ENCODE measurements at places on chromosomes 1 and 21.

GRCh38 chr1:19942088-19942487 is 18.7 kb upstream of the PLA2G2E start:
- DNase-seq: no peak

DNA sequence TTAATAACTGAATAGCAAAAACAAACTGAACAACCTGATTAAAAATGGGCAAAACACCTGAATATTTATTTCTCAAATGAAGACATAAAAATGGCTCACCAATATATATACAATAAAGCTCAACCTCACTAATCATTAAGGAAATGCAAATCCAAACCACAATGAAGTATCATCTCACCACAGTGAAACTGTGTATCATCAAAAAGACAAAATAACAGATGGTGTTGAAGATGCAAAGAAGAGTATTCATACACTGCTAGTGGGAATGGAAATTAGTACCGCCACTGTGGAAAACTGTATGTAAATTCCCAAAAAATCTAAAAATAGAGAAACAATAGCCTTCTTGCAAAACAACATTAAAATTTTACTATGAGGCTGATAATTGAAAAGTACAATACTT is 1660.1 kb upstream of the B3GALT2 start:
- DNase-seq: no peak

DNA sequence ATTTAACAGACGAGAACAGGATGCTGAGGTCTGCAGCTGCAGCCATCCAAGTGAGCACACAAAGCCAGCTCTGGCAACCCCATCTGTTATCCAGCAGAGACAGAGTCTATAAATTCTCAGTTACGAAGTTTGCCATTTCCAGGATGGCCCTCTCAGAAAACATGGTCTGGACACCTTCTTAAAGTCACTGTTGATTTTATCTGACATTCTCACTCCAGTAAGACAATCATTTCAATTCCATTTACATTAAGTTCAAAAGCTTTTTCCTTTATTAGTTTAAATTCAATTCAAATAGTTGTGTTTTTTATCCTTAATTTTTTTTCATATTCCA is 125.5 kb downstream of the DMRTB1 start:
- DNase-seq: no peak

- DNase-seq: no peak
Observed at GRCh38 chr1:5505944-5506343, 486.3 kb downstream of the NPHP4 start.

GRCh38 chr1:198245379-198245778 is 88.6 kb downstream of the NEK7 start:
- no peak for DNase-seq

GRCh38 chr1:11628767-11629166 is 25.5 kb downstream of the FBXO2 start:
- no peak for DNase-seq

GRCh38 chr1:160834945-160835565 is 27.6 kb downstream of the CD244 start:
- DNase-seq: no peak

DNA sequence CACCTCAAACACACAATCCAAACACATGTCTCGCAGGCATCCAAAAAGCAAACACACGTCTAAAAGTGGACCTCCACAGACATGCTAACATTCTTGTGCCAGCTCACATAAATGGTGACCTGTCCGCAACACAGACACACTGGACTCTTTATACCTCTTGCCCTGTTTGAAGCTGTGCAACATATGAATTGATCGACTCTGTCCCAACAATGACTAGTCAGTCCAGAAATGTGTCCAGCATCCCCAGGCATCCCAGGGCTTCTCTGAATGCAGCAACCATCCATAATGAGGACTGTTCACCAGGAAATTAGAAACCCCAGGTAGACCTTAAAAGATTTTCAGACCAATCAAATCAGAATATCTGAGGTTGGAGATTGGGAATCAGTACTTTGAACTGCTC is 3.2 kb downstream of the DDR2 start:
- DNase-seq: no peak

- DNase-seq: no peak
Observed at GRCh38 chr1:72283307-72284083, 1.2 kb upstream of the NEGR1 start.

DNA sequence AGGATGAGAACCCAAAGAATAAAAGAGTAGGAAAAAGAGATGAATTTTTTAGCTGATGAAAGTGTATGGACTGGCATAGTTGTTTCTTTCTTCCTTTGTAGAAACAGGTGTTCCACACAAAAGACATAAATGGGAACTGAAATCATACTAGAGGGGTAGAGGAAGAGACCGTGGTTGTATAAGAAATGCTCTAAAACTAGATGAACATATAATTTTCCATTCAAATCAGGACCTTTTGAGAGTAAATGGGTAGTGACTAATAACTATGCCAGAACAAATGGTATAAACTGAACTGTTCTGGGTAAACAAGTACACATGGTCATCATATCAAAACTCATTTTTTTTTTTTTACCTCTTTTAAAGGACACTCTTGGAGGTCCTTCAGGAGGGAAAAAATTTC is 344.2 kb downstream of the VAV3 start:
- no peak for DNase-seq

DNA sequence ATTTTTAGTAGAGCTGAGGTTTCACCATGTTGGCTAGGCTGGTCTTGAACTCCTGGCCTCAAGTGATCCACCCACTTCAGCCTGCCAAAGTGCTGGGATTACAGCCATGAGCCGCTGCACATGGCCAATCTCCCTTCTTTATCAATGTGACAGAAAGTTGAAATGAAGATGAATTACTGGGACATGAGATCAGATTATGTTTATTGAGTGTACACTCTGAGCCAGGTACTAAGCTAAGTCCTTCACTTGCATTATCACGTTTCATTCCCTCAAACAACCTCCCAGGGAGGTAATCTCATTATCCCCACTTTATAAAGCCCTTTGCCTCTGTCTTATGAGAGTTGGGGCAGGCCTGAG is 6.3 kb upstream of the CHI3L2 start:
- DNase-seq: no peak

- no peak for DNase-seq
Observed at GRCh38 chr21:33254766-33255165, 11.4 kb upstream of the IL10RB start.

DNA sequence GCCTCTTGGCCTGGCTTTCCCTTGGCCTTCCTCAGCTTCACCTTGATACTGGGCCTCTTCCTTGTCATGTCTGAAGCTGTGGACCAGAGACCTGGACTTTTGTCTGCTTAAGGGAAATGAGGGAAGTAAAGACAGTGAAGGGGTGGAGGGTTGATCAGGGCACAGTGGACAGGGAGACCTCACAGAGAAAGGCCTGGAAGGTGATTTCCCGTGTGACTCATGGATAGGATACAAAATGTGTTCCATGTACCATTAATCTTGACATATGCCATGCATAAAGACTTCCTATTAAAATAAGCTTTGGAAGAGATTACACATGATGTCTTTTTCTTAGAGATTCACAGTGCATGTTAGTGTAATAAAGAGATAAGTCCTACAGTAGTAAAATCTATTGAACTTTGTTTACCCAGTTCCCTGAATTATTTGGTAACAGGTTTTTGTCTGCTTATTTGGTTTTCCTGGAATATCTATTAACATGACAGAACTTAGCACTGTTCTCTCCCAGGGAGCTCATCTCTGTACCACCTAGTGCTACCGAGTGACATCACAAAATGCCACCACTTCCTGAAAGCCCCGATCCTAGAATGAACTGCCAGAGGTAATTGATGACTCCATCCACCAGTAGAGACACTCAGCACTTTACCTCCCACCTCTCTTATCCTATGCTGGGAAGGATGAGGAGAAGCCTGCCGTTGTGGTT is 22.2 kb downstream of the UBE2T start:
- no peak for DNase-seq

GRCh38 chr1:235291599-235292091 is 36.3 kb downstream of the ARID4B start:
- no peak for DNase-seq

GRCh38 chr1:220767312-220768125 is 19.2 kb upstream of the MTARC1 start:
- DNase-seq: no peak

DNA sequence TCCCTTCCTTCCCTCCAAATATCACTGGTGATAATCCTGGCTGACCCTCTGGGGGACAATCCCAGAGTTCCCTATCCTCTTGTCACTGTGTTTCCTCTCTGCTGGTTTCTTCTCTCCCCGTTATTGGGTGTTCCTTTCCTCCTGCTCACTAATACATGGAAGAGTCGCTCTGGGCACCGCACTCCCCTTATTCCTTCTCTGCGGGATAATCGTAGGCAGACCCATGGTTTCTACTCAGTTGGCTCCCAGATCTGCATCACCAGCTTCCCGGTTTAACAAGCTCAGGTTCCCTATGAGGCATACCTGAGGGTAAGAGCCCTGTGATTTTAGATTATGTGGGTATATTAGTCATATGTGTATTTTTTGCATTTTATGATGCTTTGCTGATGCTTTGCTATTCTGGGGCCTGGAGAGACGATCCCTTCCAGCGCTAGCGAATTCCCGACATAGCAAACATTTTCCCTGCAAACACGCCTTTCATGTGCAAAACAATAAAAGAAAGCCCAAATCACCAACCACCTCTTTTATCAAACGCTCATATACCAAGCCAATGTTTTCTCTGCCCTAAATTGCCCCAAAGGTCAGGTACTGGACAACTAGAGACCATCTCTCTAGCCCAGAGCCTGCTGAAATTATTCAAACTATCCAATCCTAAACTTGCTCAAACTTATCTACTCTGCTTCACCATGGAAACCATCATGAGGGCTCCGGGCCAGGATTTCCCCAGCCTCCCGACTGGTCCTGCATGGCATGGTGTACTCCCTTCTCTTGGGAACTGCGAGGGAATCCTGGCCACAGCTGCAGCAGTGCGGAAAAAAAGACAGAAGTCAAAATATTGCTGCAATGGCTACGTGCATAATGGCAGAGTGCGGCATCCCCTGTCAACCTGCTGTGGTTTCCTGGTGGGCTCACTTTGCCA is 84.2 kb downstream of the PCP4 start:
- no peak for DNase-seq

DNA sequence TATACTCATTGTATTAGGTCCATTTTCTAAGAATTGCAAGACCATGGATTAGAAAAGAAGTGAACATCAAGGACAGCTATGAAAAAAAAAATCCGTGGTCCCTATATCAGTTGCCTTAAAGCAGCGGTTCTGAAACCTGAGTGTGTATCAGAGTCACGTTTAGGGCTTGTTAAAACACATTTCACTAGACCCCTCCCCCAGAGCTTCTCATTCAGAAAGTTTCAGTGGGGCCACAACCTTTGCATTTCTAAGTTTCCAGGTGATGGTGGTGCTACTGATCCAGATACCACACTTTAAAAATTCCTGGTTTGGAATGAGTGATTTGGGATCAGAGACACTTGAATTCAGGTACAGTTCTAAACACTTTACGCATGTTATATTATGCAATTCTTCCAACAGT is 96.1 kb upstream of the PRMT6 start:
- DNase-seq: no peak

DNA sequence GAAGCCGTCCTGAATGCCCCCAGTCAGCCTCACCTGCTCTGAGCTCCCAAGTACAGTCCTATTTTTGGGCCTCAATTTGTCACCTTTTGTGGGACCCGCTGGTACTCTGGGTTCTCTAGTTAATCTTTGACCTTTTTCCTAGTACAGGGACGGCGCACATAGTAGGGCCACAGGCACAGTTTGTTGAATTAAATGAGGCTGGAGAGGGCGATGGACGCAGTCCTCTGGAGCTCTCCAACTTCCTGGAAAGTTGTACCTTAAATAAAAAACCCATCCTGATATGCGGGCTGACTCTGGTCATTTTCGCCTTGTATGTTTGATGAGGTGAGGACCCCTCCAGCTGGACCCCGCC is 4.8 kb downstream of the FAM110D start:
- DNase-seq: no peak

Data from stimulated activated CD4-positive, alpha-beta T cell treated with anti-CD3 and anti-CD28 coated beads, TNF-alpha, amount 100 ng/mL, for 1 hour (primary cell).